WTC11 (cell line): ENCODE measurements at places on chromosomes 7 and 10. TPM values are rescaled to one million over a fixed set of nuclear protein-coding genes. Genes with fewer than 3 reads are reported as not detected.

Gene C7orf57
- 0.39 to 0.90 TPM (median 0.60 TPM) in 3 replicates for total RNA-seq

Gene AKR1C8
- not detected in 3 replicates for total RNA-seq

GRCh38 chr7:82012453-82012852 lies 242.6 kb upstream of the HGF start:
- no peak overlapping the region for H3K27ac ChIP-seq
- no peaks in the 10 kb centered on the region; the same call in 1 of the 2 replicates for H3K4me1 ChIP-seq
- H3K27me3 ChIP-seq = no peaks in the 10 kb centered on the region
- DNase-seq = no peak

- no peak overlapping the region for H3K4me3 ChIP-seq
- no peaks in the 10 kb centered on the region for H3K27me3 ChIP-seq
- H3K27ac ChIP-seq = no peak overlapping the region
- no peak for DNase-seq
- peaks cover 7% of the 10 kb centered on the region for H3K4me1 ChIP-seq
- no peaks in the 10 kb centered on the region for H3K36me3 ChIP-seq
Measured at GRCh38 chr10:101894742-101895141, 51.1 kb upstream of the KCNIP2 start.

GRCh38 chr7:112765105-112765504 lies 25.1 kb downstream of the TMEM168 start:
- no peak for DNase-seq
- H3K27ac ChIP-seq = no peak overlapping the region
- no peaks in the 10 kb centered on the region for H3K36me3 ChIP-seq
- H3K27me3 ChIP-seq = no peaks in the 10 kb centered on the region

- no peaks in the 10 kb centered on the region for H3K36me3 ChIP-seq
- no peaks in the 10 kb centered on the region for H3K27me3 ChIP-seq
- H3K4me3 ChIP-seq = no peak overlapping the region
- H3K27ac ChIP-seq = no peak overlapping the region; the same call in 1 of the 2 replicates
Measured at GRCh38 chr10:132809232-132810140, 23.5 kb upstream of the NKX6-2 start.
